ENCODE measurements at places on chromosomes 7 and 10.

DNA sequence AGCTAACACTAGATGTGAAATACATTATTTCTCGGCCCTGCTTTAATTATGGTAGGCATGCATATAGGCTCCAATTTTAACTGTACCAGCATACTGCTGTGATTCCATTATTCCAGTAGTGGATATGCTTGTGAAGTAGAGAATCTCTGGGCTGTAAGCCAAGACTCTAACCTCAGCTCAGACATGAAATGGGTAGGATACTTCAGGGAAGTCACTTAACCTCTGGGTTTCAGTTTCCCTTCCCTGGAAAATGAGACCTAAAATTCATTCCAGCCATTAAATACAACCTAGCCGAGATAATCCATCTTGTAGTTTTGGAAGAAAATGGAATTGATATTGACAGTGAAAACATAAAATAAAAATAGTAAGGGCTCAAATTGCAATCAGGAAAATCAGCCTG, 59.6 kb upstream of the TRIL start:
- DNase-seq: no peak

- DNase-seq: no peak
Observed at GRCh38 chr7:101555269-101555920, 73.7 kb downstream of the MYL10 start.

DNA sequence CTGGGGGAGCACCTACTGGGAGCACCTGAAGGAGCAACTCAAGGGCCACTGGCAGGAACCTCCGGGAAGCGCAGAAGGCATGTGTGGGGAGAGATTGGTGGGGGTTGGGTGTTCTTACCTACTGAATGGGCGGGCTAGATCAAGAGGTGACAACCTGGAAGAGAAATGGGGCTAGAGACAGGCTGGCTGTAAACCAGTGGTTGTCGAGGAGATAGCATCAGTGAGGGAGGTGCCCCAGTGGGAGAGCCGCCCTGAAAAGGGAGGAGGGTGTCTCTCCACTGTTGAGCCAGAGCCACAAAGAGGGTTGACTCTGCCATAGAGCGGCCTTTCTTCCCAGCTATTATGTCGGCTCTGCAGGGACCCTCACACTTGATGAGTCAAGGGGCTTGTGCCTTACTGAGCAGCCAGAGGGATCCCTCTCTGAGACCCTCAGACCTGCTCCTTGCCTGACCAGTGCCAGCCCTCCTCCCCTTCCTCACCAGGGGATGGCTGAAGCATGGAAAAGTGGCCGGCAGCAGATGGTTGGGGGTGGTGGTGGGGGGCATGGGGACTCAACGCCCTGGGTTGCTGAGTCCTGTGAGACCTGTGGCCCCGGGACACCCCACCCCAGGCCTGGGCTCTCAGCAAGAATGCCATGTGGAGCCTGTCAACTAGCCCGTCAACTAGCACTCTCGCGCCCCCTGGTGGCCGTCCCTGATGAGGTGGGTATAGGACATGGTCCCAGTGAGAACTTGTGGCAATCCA, 36.4 kb upstream of the PURB start:
- peak; percentile 85 for DNase-seq

GRCh38 chr7:2357571-2357970, 2.9 kb downstream of the EIF3B start:
- no peak for DNase-seq

DNA sequence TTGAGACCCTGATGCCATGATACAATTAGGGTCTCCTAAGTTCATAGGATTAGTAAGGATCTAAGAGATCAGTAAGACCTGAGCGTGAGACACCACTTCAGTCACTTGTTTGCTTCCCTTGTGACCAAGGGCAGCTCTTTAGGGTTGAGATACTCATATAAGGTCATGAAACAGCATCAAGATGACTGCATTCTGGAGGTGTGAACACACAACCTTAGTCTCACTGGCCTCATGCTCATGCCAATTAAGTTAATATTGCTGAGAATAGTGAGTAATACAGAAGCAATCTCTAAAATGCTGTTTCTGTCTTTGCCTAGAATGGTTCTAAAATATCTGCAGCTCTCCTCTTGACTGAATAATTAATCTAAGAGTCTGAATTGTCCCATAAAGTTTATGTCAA, 39.6 kb upstream of the KLHL7 start:
- DNase-seq: no peak

- no peak for DNase-seq
Observed at GRCh38 chr10:15255961-15256360, 87.5 kb upstream of the NMT2 start.
